ENCODE measurements at places on chromosomes 2 and 18.

DNA sequence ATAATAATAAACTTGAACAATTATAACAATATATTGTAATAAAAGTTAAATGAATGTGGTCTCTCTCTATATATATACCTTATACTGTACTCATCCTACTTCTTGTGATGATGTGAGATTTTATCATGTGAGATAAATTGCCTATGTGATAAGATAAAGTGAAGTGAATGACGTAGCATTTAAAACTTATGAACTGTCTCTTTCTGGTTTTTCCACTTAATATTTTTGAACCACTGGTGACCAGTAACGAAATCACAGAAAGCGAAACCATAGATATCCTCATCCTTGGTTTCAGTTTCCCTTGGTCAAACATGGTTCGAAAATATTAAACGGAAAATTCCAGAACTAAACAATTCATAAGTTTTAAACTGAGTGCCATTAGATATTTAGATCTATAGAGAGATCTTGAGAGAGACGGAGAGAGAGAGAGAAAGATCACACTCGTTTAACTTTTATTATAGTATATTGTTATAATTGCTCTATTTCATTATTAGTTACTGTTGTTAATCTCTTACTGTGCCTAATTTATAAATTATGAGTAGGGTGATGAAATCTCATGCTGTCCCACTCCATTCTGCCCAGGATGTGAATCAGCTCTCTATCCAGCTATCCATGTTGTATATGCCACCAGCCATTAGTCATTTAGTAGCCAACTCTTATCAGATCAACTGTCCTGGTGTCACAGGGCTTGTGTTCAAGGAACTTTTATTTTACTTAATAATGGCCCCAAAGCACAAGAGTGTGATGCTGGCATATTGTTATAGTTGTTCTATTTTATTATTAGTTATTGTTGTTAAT is 156.8 kb downstream of the THADA start:
- DNase-seq = no peak

- no peak for DNase-seq
These were observed 93.9 kb downstream of the FARSB start for GRCh38 chr2:222561817-222562645.

GRCh38 chr2:62569907-62570841 is 64.2 kb upstream of the TMEM17 start:
- no peak for DNase-seq

DNA sequence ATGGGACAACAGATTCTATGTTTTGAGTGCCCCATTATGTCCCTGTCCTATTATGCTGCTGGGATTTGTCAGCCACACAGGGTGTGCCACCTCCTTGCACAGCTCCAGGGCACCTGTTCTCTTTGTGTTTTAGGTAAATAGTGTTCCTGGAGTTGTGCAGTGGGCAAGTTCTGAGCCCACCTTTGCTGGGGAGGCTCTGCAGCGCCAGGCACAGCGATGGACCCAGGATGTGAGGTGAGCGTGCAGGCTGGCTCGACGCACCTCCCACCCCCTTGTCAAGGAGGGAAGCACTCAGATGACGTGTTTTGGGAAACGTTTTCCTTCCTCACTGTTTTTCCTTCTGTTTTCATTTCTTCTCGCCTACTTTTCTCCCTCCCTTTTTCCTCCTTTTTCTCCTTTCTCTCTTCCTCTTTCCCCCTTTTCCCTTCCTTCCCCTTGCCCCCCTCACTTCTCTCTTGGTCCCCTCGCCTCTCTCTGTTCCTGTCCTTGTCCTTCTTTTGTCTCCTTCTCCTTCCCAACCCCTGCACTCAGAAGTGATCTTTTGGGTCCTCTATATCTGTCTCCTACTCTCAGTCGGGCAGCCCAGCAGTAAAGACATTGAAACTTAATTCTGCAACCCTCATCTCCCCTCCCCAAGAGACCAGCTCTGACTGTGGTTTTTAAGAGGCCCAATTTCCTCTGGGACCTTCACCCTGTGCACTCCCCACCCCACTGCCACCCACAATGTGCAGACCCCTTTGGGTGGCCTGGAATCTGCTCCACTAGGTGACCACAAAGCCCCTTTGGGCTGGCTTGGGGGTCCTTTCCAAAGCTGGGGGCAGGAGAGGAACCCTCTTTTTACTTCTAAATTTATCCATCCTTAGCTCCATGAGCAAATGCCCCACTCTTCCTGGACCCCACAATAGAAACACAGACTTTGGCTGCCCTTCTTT is 104.0 kb downstream of the MCFD2 start:
- no peak for DNase-seq

DNA sequence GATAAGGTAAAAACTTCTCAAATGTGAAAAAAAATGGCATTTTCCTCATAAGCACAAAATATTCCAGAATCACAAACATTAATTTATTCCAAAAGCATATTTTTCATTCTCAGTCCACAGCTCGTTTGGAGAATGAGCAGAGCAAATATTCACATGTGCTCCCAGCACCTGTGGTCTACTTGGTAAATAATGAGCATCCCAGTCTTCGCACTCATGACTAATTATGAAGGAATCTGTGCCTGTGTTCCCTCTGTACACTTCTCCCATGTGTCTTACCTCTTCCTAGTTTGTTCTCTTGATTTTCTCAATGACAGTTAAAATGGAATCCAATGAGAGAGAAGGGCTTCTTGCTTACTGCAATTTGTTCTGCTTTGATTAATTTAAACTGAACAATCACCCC is 671.0 kb upstream of the SOX11 start:
- no peak for DNase-seq

DNA sequence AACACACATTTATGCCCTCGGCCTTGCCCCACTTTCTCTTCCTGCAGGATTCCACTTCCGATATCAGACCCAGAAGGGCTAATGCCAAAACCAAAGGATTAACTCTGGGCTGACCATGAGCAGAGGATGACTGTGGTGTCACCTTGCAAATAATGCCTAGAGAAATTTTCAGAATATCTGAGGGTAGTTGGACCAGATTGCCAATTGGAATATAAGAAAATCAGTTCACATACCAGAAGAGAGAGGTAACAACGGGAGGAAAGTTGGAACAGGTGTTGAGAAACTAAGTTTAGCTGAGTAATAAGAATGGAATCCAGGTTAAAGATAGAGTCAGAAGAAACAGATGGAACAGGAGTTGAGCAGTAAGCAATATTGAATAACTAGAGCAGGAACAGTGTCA is 232.7 kb upstream of the UBE2E3 start:
- no peak for DNase-seq

- no peak for DNase-seq
These were observed 9.5 kb downstream of the TMEM237 start for GRCh38 chr2:201633661-201634249.

DNA sequence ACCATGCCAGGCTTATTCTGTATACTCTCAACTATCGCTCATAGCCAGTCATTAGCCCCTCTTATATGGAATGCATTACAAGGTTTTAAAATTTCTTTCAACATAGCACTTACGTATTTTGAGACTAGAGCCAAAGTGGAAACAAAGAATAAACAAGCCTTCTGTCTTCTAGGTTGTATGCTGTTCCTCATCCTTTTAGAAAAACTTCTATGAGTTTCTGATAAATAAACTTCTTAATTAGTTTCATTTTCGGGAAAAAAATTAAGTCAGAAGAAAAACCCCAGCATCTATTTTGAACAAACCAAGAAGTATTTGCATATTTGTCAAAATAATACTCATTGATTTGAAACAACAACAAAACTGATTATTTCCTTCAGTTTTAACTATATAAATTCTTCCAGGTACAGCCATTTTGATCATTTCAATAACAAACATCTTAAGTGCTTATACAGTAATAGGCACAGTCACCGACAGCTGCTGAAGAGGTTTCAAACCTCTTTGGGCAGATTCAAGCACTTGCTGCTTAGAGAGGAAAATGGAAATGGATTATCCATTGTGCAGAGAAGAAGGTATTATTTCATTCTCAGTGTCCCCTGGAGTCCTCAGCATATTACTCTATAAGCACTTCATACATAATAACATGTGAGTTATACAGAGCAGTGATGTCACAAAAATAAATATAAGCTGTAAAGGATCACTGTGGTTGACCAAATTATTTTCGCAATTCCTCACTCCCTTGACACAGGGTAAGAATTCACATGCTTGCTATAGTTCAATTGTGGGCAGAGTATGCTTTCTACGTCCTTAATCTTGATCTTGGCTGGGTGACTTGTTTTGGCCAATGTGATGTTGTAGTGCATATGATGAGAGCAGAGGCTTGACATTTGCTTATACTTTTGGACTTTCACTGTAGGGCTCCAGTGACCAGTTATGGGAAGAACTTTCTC is 833.8 kb downstream of the TRIB2 start:
- no peak for DNase-seq

- DNase-seq = no peak
These were observed 33.1 kb upstream of the MAL start for GRCh38 chr2:94992360-94992759.

All from natural killer cell treated with Interleukin-12 subunit alpha and Interleukin-12 subunit beta and Interleukin-15 and Interleukin-18, amount 100 ng/mL, for 72 hours (primary cell).